ENCODE measurements at places on chromosomes 11 and 22. TPM values are rescaled to one million over a fixed set of nuclear protein-coding genes. Genes with fewer than 3 reads are reported as not detected.

Gene CSNK2A3
- 3.0 TPM for total RNA-seq

Gene PGA3
- total RNA-seq: 4.4 TPM

DNA sequence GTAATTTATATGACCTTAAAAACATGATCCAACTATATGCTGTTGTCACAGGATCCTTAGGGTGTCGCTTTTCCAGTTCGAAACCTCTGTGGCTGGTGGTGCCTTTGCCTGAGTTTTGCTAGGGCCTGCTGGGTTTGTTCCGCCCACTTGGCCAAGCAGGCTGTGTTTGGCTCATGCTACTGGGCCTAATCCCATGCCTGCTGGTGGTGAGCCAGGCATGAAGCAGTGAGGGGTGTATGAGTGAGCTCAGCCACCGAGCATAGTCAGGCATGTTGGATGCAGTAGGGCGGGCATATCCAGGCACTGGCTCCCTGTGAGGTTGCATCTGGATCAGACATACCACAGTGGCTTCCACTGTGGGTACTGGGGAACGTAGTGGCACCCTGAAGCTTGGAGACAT lies 16.3 kb downstream of the NPAT start:
- DNase-seq: no peak

DNA sequence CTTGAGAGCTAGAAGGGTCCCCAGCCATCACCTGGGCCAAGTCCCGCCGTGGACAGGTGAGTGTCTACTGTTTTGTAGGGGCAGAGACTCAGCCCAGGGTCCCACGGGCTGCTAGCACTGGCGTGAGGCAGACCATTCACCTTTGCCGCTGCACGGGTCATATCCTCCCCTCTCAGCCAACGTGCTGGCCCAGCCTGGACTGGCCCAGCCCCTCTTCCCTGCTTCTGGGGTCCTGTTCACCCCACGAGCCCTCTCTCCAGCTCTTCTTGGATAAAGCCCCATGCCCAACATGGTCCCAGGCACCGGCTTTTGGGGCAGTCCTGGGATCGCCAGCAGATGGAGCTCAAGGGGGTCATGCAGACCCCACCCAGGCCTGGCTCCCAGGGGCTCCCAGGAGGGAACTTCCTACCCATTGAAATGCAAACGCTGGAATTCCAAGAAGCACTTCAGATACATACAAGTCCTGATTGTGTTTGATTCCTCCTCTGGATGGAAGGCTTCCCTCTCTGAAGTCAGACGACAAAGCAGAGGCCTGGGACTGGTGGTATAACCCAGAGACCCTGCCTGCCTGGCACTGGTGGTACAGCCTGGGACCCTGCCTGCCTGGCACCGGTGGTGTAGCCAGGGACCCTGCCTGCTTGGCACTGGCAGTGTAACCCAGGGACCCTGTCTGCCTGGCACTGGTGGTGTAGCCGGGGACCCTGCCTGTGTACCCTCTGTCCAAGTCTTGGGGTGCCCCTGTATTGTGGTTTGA lies 8.9 kb upstream of the SEPTIN5 start:
- no peak for DNase-seq

DNA sequence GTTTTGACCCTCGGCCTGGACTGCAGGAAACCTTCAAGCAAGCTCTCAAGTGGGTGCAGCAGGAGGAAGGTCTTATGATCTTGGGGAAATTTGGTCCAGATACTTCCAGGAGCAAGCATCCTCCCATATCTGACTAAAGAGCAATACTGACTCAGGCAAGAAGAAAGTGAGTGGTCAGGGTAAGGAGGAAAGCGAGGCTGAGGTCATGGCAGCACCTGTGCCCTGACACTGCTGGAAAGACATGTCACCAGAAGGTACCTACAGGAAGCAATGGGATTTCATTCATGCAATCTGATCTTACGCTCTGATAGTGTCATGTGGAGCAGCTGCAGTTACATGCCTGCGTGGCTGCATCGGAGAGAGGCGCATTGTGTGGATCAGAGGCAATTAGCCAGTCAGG lies 6.5 kb upstream of the TOP3B start:
- no peak for DNase-seq

GRCh38 chr11:44785856-44786607 lies 59.3 kb downstream of the TSPAN18 start:
- no peak for DNase-seq

GRCh38 chr11:111549196-111549868 lies 8.8 kb downstream of the LAYN start:
- DNase-seq: no peak

- no peak for DNase-seq
These were observed 64.8 kb downstream of the PRR5L start for GRCh38 chr11:36360826-36361415.

- DNase-seq: no peak
These were observed 88.3 kb downstream of the LUZP2 start for GRCh38 chr11:24585192-24585591.

- peak; percentile 63 for DNase-seq
These were observed 13.6 kb downstream of the PARVB start for GRCh38 chr22:44037519-44038375.
